ENCODE measurements at places on chromosomes 1 and 21.

- no peak for DNase-seq
Measured at GRCh38 chr1:12585536-12585935, 32.5 kb downstream of the DHRS3 start.

- DNase-seq, result peak; percentile 36
Measured at GRCh38 chr1:46643368-46643775, 24.8 kb downstream of the ATPAF1 start.

GRCh38 chr1:185850366-185850765 is 116.2 kb downstream of the HMCN1 start:
- DNase-seq, result no peak

DNA sequence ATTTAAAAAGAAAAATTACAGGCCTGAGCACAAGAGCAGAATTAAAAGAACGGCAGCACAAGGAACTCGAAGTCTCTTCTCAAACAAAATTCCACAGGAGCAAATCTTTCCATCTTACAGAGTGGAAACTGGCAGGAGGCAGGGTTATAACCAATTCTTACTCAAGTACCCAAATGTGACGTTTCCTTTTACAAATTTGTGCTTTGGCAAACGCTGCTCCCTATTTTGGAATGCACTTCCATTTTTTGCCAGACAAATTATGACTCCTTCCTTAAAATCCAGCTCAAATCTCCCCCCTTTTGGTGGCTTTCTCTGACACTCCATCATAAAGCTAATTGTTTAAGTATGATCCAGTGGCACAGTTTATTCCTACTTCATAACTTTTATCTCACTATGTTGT is 7.8 kb downstream of the ERI3 start:
- DNase-seq, result no peak

DNA sequence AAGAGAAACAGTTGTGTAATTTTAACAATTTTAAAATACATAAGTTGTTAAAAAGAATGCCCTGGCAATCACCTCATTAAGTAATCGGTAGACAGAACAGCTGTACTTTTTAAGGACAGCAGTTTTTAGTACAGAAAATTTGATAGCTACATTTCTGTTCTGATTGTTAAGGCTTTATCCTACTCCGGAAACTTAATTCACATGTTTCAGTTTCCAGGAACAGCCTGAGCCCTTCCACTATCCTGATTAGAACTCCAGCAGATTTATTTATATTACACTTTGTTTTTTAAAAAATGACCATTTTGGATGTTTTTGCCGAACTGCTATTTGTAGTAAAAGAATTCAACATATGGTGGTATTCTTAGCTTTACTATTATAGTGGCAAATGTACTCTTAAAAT is 8.7 kb downstream of the PRRC2C start:
- DNase-seq, result no peak

- DNase-seq, result no peak
Measured at GRCh38 chr21:43701936-43702784, 16.8 kb upstream of the PDXK start.

- no peak for DNase-seq
Measured at GRCh38 chr21:27369978-27370571, 403.2 kb upstream of the ADAMTS5 start.

DNA sequence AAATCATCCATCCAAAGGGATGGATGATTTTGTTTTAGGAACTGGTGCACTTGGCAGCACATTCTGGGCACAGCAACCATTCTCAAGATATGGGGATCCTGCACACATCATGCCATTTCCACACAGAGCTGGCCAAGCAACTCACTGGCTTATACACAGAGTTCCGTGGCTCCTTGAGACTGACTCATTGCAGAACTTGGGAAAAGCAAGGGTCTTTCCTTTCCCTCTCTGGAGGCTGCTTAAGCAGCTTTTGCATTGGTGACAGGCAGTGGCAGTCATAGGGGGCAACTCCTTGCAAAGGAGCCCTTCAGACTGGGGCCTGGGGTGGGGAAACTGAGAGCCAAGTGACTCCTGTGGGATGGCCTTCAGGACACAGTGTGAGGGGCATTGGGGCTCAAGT is 1.9 kb upstream of the MAD2L2 start:
- DNase-seq, result no peak

DNA sequence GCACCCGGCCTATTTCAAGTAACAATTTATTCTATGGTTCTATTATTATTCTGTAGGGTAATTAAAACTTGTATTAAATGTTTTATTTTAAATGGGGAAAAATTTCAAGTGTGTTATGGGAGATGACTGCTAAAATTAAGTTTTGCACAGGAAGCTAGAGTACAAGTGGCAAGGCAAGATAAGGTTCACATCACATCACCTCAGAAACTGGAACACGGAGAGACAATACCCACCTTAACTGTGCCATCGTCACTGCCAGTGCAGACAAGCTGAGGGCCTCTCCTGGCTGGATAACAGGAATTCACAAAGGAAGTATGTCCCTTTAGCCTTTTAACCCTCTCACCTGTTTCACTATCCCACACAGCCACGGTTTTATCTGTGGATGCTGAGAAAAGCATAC is 7.6 kb downstream of the SNRNP40 start:
- no peak for DNase-seq

- no peak for DNase-seq
Measured at GRCh38 chr1:182890927-182891610, 51.9 kb downstream of the DHX9 start.

- no peak for DNase-seq
Measured at GRCh38 chr1:52670604-52671003, 27.5 kb downstream of the COA7 start.

GRCh38 chr1:17624611-17625233 is 85.2 kb downstream of the ARHGEF10L start:
- DNase-seq, result peak; percentile 59

- no peak for DNase-seq
Measured at GRCh38 chr21:36419241-36419640, 34.0 kb downstream of the CHAF1B start.

GRCh38 chr1:119653839-119654170 is 5.7 kb upstream of the ZNF697 start:
- no peak for DNase-seq
